Iris pigment epithelial cell (primary cell): ENCODE measurements at places on chromosomes 6 and 20.

- peak; percentile 60 for DNase-seq
These were observed 35.9 kb upstream of the MYB start for GRCh38 chr6:135145063-135145800.

- no peak for DNase-seq
These were observed 43.7 kb downstream of the PYGB start for GRCh38 chr20:25291432-25292133.

DNA sequence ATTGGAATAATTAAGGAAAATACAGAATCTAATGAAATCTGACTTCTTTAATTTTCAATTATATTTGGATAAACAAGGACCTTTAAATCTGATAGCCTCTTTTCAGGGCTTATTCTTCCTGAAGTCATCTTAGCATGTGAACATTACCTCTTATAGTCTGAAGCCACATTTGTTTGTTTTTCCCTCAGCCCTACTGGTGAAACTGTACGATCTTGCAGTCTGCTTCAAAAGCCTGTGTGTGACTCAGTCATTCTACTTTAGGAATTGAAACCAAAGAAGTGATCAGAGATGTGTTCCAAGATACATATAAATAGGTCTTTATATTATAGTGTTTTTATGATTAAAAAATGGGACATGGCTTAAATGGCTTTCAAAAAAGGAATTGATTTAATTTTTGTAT, 67.5 kb downstream of the MACROD2 start:
- peak; percentile 14 for DNase-seq

DNA sequence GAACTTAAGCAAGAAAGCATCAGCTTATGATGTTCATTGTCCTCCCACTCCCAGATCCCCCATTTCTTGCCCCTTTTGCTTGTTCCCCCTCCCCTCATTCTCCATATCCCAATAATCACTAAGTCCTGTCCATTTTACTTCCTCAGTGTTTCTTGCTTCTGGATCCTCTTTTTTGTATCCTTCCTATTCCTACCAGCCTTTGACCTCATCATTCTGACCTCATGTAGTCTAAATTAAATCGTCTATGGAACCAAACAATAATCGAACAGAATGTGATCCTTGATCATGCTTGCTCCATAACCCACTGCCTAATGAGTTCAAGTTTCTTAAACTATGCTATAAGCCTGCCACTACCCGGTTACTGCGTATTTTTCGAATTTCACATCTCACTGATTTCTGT, 5.4 kb upstream of the RSPH3 start:
- no peak for DNase-seq

GRCh38 chr20:11409561-11409960, 508.1 kb upstream of the BTBD3 start:
- DNase-seq: no peak

DNA sequence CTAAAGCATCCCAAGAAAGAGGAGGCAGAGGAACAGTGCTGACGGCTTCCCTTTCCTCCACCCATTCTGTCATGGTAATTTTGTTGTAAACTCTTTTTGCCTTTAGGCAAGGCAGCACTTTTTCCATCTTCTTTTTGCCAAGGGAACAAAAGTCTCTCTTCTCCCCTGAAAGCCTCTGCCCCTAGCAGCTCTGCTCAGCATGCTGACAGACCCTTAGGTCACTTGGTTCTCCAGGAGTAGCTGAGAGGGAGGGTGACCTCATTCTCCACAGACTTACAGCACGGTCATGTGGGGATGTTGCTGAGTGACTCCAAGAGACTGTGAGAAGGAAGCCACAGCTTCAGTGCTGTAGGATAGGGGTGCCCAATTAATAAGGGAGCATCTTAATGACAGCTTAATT, 81.1 kb upstream of the RALGAPA2 start:
- no peak for DNase-seq

DNA sequence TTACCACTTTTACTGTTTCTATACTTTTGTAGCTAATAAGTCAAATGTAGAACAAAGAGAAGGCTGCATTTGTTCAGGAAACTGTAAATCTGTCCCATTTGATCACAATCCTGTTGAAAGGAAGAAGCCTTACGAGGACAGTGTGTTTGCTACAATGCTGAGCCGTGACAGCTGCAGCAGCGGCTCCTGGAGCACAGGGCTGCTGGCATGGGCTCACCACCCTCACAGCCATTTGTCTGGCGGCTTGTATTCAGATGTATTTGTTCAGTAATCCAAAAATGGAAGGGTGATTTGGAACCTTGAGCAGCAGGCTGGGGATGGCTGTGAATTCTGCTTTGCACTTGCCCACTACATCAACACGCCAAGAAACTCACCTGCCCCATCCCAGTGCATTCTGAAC, 5.7 kb downstream of the TUBB2A start:
- no peak for DNase-seq
